Progenitor cell of endocrine pancreas (in vitro differentiated cells): ENCODE measurements at places on chromosomes 13 and 19. TPM values are rescaled to one million over a fixed set of nuclear protein-coding genes. Genes with fewer than 3 reads are reported as not detected.

GRCh38 chr13:40464337-40465014 lies 202.0 kb downstream of the FOXO1 start:
- H3K4me1 ChIP-seq: no peaks in the 10 kb centered on the region
- no peak for DNase-seq
- no peak overlapping the region for H3K27ac ChIP-seq

DNA sequence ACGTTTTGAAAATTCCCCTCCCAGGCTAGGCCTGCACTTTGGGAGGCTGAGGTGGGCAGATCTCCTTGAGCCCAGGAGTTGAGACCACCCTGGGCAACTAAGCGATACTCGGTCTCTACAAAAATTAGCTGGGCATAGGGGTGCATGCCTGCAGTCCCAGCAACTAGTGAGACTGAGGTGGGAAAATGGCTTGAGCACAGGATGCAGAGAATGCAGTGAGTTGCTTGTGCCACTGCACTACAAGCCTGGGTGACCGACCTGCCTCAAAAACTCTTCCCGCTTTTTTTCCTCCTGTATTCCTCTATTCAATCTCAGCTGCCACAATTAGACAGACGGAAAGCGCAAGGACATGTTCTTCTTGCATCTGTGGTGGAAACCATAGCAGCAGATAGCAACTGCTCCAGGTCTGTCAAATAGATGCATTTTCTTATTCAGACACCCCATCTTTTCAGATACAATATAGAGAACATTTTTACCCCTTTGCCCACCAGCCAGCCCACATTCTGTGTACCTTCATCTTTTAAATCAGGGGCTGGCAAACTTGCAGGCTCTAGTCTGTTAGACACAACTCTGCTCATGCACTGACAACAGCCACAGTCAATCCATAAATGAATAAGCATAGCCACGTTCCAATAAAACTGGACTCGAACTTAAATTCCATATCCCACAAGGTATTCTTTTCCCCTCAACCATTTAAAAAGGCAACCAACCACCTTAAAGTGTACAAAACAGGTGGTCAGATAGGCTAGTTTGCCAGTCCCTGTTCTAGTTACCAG lies 4.8 kb downstream of the TPT1 start:
- peak overlapping the region; percentile 26 for H3K27ac ChIP-seq
- no peaks in the 10 kb centered on the region for H3K27me3 ChIP-seq
- no peak for DNase-seq

The GRK1 gene
- total RNA-seq: 0.73 and 1.1 TPM in 2 replicates

The C19orf67 gene
- 0.43 TPM in 1 of 2 replicates, not detected in the other for total RNA-seq

DNA sequence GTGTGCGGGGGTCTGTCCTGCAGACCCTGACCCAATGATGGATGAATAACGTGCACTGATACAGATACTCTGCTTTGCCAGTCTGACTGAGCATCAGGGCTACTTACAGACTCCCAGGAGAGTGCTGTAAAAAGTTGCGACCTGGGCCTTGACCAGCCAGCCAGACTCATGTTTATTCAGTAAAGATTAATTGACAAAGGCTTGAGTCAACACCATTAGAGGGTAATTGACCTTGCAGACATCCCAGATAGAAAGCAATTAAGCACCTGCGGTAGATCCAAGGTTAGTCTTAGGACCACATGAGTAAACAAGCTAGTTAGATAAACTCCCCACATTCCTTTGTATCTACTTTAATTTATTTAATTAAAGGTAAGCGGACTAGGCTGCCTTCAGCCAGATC lies 10.4 kb downstream of the NUDT19 start:
- H3K36me3 ChIP-seq: peaks cover 55% of the 10 kb centered on the region
- H3K27ac ChIP-seq: peak overlapping the region; percentile 92
- peaks cover 25% of the 10 kb centered on the region for H3K4me1 ChIP-seq

The CEACAM6 gene
- total RNA-seq: 0.19 and 0.31 TPM in 2 replicates

The APBA3 gene
- total RNA-seq: 31.4 and 33.3 TPM in 2 replicates

GRCh38 chr13:103354171-103354570 lies 288.0 kb upstream of the SLC10A2 start:
- no peaks in the 10 kb centered on the region for H3K36me3 ChIP-seq
- H3K4me1 ChIP-seq: peaks cover 6% of the 10 kb centered on the region
- H3K27me3 ChIP-seq: peaks cover 11% of the 10 kb centered on the region
- no peak overlapping the region for H3K4me3 ChIP-seq

DNA sequence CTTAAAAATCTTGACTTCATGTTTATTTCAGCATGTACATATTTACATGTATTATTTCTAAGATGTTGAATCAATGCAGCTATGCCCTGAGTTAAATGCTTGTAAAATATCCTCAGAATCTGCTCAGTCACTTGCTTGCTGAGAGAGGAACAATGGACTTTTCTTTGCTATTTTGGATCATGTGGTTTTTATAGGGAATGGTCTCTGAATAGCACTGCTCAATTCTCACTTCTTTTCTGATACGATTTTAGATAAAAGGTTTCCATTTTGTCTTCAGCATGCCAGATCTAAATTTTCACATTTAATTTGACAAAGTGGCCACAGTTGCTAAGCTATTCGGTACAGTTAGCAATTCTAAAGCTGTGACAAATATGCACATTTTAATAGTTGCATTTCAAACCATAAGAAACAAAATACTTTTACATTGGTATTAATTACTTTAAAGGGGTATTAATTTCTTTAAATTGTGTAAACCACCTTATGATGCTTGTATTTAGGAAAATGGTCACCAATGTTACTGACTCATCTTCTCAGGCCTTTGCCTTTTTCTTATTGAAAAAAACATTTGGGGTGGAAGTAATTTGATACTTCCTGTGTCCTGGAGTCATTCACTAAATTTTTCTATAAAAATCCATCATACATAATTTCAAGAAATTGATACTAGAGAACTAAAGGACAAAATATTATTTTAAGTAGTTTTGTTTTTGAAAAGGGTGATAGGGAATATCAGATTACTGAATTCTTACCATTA lies 113.5 kb downstream of the MYO16 start:
- H3K4me3 ChIP-seq: no peak overlapping the region
- no peaks in the 10 kb centered on the region for H3K27me3 ChIP-seq

DNA sequence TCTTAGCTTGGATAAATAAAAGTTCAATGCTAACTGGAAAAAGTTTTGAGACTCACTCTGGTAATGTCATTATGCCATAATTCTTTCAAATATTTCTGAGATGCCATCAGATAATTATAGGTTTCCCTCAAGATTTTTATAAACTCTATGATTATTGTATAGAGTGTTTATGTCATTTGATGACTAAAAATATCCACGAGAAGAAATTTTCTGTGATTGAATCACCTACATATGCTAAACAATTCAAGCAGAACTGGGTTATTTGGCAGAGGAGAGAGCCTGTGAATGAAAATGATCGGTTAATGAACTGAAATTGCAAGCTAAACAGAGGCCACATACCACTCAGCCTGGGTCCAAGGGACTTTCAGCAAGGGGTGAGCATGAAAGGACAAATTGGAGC lies 92.6 kb upstream of the TSC22D1 start:
- H3K4me1 ChIP-seq: no peaks in the 10 kb centered on the region
- H3K27me3 ChIP-seq: no peaks in the 10 kb centered on the region
- H3K4me3 ChIP-seq: no peak overlapping the region
- DNase-seq: no peak
- no peak overlapping the region for H3K27ac ChIP-seq

DNA sequence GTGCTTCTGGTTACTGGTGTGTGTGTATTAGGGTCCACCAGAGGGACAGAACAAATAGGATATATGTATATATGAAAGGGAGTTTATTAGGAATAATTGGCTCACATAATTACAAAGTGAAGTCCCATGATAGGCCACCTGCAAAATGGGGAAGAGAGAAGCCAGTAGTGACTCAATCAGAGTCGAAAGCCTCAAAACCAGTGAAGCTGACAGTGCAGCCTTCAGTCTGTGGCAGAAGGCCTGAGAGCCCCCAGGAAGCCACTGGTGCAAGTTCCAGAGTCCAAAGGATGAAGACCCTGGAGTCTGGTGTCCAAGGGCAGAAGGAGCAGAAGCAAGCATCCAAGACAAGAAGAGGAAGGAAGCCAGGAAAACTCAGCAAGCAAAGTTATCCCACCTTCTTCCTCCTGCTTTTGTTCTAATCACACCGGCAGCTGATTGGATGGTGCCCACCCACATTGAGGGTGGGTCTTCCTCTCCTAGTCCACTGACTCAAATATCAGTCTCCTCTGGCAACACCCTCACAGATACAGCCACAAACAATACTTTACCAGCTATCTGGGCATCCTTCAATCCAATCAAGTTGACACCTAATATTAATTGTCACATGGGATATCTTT lies 21.7 kb upstream of the SCEL start:
- H3K4me3 ChIP-seq: no peak overlapping the region
- H3K36me3 ChIP-seq: no peaks in the 10 kb centered on the region
- H3K4me1 ChIP-seq: no peaks in the 10 kb centered on the region

The PABPC3 gene
- total RNA-seq: 0.26 and 0.49 TPM in 2 replicates

The LGALS14 gene
- total RNA-seq: not detected in 2 replicates
